ENCODE measurements at places on chromosomes 3 and 15. TPM values are rescaled to one million over a fixed set of nuclear protein-coding genes. Genes with fewer than 3 reads are reported as not detected.

The CLDN16 gene
- total RNA-seq = not detected

The RAD51 gene
- total RNA-seq = 3.2 TPM

The WDR5B gene
- total RNA-seq = 4.1 TPM

The VGLL3 gene
- 2.9 TPM for total RNA-seq

The HRH1 gene
- total RNA-seq = 23.1 TPM

The CKMT1A gene
- total RNA-seq = not detected

The MYZAP gene
- total RNA-seq = not detected

The NEK10 gene
- 35.3 TPM for total RNA-seq

The TRPM1 gene
- not detected for total RNA-seq

The DYNLT2B gene
- 10.4 TPM for total RNA-seq

The AHSG gene
- not detected for total RNA-seq

The GABRR3 gene
- not detected for total RNA-seq

The B3GNT5 gene
- 1.4 TPM for total RNA-seq

The UMPS gene
- total RNA-seq = 22.8 TPM

The HRG gene
- not detected for total RNA-seq

The SAMMSON gene
- not detected for total RNA-seq

The PLOD2 gene
- 88.5 TPM for total RNA-seq

The CACNA2D3 gene
- 0.59 TPM for total RNA-seq

The GNB5 gene
- total RNA-seq = 24.4 TPM

The EPHA6 gene
- not detected for total RNA-seq

The TMEM207 gene
- not detected for total RNA-seq

The ACAN gene
- 0.15 TPM for total RNA-seq

The EPHB1 gene
- total RNA-seq = 0.59 TPM

The FOXL2NB gene
- total RNA-seq = under 0.01 TPM

The TMEM45A gene
- total RNA-seq = 56.3 TPM

The CCDC13 gene
- total RNA-seq = 0.23 TPM

The NAA50 gene
- 133 TPM for total RNA-seq

The MUC20 gene
- total RNA-seq = not detected

The MORC1 gene
- not detected for total RNA-seq

The FMN1 gene
- 0.08 TPM for total RNA-seq

All from smooth muscle cell of the coronary artery (primary cell).